Germinal center (tissue), 1 donor: ENCODE measurements at places on chromosomes 1 and 21.

- no peak for DNase-seq
These were observed 16.6 kb downstream of the MTARC2 start for GRCh38 chr1:220764757-220765156.

DNA sequence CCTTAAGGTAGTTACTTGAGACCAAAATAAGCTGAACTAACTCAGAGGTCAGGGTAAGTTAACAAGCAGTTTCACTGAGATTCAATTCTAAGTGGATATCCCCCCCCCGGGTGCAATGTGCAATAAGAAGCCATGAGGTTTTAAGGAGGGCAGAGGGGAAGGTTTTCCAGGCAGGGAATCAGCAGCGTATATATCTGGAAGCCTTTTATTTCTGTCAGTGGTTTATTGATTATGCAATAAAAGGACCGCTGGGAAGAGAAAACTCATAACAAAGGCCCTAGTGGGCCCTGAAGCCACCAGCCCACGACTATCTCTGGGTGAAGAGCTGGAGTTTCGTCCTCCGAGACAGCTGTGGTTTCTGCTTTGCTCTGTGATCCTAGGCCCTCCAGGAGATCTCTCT lies 53.1 kb upstream of the CTPS1 start:
- no peak for DNase-seq

DNA sequence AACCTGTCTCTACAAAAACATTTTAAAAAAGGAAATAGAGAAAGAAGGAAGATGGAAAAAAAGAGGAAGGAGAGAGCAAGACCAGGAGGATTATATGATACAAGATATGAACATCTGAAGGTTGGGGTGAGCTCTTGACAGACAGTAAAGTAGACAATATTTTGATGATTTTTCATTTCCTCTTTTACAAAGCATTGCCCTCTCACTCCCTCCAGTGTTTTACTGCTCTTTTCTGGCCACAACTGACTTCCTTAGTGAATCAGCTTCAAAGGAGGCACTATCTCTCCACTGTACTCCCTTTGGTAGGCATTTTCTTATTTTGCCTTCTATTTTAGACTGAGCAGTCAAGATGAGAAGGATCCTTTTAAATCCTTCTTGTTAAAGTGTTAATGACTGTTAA lies 296.7 kb downstream of the KCTD3 start:
- no peak for DNase-seq

- no peak for DNase-seq
These were observed 3.2 kb downstream of the PLA2G2E start for GRCh38 chr1:19920132-19920710.

GRCh38 chr1:60848583-60849188 lies 233.7 kb upstream of the NFIA start:
- DNase-seq = no peak
